ENCODE measurements at places on chromosomes 2 and 18.

GRCh38 chr18:31049189-31049588 is 6.6 kb upstream of the DSC3 start:
- no peak for DNase-seq

DNA sequence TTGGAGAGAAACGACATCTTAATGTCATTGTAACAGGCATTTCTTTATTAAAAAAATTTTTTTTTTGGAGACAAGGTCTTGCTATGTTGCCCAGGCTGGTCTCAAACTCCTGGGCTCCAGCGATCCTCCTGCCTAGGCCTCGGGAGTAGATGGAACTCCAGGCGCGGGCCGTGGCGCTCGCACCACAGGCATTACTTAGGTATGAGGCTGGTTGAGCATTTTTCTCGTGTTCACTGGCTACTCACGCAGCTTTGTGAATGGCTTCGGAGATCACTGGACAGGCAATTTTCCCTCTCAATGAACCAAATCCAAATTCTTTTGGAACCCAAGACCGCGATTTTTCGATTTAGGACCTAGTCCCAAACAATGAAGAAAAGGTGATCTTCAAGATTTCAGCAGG is 795 bp upstream of the TCF7L1 start:
- no peak for DNase-seq

DNA sequence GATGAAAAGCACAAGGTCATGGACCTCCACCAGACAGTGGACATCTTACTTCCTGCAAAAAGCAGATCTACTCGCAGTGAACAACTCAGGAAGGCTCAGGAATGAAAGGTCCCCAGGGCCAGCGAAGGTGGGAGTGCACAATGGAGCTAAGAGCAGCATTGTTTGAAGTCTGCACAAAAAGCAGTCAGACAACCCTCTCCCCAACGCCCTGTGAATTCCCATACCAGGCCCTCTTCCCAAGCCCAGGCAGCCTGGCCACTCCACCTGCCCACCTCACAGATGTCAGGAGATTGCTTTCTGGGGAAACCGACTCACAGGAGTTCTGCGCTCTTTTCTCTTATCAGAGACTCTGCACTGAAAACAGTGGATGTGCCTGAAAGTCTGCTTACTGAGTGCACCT is 34.8 kb downstream of the ST8SIA5 start:
- DNase-seq = no peak

GRCh38 chr2:215526341-215526740 is 90.5 kb upstream of the FN1 start:
- DNase-seq = no peak

DNA sequence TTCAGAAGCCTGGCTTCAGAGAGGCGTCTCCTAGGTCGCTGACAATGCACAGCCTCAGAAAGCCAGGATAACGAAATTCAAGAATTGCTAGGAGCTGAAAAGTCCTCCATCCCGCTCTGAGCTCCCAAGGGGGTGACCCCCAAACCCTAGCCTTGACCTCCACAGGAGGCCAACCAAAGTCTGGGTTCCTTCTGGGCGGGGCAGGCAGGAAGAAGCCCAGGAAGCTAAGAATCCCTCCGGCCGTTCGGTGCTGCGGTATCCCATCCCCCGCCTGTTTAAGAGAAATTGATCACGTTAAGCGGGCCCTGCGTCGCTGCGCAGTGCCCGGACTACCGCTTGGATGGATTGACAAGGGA is 2.5 kb upstream of the OSR1 start:
- DNase-seq = no peak

DNA sequence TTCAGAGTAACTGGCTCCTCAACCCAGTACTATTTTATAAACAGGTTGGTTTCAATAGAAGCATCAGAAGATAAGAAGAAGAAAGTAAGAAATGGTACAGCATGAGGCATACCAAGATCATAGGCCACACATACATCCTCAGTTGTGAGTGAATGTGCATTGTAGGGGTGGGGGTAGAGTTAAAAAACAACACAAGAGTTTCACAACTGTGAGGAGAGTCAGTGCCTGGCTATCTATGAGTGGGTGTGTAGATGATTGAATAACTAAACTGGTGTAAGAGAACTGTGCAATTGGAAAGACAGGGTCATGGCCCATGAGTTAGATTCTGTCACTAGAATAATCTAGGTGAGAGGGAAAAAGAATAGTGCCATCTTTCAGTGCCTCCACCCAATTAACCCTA is 748.2 kb upstream of the ACVR2A start:
- no peak for DNase-seq

- no peak for DNase-seq
These were observed 22.8 kb upstream of the DLX1 start for GRCh38 chr2:172062402-172063004.

GRCh38 chr2:41828052-41828643 is 219.7 kb upstream of the PKDCC start:
- DNase-seq = no peak

- no peak for DNase-seq
These were observed 228.6 kb downstream of the ZNF516 start for GRCh38 chr18:76266236-76266991.

GRCh38 chr2:10241641-10242430 is 60.9 kb upstream of the HPCAL1 start:
- no peak for DNase-seq

DNA sequence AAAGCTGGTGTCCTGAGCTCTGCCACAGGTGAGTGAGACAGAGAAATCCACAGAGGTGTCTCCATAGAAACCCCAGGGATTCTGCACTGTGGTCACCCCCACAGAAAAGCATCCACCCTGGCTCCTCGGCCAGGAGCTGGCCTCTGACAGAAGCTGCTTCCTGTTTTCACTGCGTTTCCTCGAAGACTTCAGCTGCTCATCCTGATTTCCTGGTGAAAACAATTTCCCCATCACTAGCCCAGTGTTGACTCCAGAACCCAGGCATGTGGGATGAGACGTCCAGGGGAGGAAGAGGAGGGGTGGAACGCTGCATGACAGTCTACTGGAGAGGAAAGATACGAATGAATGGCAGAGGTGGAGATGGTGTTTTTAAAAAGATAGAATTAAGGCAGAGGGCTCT is 60.3 kb upstream of the GPR45 start:
- DNase-seq = no peak

DNA sequence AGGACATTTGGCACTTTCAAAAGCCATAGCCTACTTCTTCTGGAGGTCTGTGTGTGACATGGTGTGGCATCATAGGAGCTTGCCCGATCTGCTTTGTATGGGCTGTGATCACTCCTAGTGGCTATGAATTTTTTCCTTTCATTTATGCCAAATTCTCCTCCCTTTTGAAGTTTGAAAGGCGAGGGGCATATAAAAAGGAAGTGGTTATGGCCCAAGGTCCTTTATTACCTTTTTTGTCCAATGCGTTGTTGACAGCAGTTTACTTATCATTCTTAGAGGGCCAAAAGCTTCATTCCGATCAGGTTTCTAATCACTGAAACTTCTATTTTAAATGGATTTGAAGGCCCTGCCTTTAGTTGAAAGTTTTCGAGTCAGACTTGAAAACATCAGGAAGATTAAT is 224.3 kb upstream of the FOSL2 start:
- no peak for DNase-seq

GRCh38 chr2:120934574-120935338 is 199.1 kb downstream of the GLI2 start:
- peak; percentile 75 for DNase-seq

DNA sequence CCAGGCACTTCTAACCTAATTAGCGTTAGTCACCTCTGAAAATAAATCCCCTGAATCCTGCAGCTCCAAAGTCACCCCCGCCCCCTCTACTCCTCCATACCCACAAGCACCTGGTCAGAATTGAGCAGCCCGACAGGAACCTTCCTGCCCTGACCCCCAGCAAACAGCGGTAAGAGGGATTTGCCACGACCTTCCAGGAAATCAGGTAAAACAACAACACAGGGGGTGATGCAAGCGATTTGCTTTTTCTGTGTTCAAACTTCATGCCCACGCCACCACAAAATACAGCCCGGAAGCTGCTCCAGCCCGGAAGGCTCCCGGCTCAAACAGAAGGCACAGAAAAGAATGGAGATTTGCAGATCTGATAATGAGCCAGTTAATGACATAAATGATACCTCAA is 367.1 kb downstream of the GPD2 start:
- DNase-seq = no peak

DNA sequence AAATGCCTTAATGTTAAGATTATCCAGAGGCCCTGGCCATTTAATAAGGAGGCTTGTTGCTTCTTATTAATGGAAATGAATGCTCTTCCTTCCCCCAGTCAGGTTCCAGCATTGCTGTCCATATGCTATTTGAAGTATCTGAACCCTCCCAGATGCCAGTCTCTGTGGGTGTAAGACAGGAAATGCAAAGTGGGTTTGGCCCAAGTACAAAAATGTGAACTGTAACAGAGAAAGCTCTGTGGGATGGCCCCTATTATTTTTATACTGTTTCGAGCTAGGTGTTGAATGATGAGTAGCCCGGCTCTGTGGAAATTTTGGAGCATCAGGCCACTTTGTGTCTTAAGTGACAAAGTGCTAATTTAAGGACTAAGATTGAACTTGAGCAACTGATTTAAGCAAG is 141.0 kb downstream of the UXS1 start:
- DNase-seq = peak; percentile 45

- no peak for DNase-seq
These were observed 263.0 kb downstream of the ZNF516 start for GRCh38 chr18:76232010-76232409.

GRCh38 chr18:3874581-3874980 is 424.6 kb downstream of the TGIF1 start:
- DNase-seq = no peak

DNA sequence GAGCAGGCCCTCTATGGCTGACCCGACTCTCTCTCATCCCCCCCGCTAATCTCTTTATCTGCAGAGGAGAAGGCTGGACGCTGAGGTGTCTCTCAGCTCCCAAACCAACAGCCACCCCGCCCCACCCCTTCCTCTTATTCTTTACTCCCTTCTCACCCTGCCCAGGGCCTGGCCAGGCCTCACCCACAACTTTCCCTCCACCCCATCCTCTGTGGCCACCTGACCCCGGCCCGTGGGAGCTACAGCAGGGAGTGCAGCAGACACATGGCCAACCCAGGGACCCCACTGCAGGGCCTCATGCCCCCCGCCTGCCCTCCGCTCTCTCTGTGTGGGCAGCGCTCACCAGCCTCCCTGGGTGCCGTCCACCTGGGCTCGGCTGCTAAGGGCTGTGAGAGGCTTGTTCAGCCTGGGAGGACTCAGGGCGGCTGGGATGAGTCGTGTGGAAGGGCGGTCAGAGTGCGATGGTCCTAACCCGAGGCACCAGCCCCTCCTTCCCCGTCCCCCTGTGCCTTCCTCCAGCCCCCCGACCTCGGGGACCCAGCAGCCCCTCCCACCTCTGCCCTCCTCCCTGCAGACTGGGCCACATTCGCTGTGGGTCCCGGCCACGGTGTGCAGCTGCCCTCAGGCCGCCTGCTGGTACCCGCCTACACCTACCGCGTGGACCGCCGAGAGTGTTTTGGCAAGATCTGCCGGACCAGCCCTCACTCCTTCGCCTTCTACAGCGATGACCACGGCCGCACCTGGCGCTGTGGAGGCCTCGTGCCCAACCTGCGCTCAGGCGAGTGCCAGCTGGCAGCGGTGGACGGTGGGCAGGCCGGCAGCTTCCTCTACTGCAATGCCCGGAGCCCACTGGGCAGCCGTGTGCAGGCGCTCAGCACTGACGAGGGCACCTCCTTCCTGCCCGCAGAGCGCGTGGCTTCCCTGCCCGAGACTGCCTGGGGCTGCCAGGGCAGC is 6.8 kb downstream of the NEU4 start:
- no peak for DNase-seq

GRCh38 chr2:238090887-238091286 is 9.3 kb upstream of the ESPNL start:
- DNase-seq = no peak

DNA sequence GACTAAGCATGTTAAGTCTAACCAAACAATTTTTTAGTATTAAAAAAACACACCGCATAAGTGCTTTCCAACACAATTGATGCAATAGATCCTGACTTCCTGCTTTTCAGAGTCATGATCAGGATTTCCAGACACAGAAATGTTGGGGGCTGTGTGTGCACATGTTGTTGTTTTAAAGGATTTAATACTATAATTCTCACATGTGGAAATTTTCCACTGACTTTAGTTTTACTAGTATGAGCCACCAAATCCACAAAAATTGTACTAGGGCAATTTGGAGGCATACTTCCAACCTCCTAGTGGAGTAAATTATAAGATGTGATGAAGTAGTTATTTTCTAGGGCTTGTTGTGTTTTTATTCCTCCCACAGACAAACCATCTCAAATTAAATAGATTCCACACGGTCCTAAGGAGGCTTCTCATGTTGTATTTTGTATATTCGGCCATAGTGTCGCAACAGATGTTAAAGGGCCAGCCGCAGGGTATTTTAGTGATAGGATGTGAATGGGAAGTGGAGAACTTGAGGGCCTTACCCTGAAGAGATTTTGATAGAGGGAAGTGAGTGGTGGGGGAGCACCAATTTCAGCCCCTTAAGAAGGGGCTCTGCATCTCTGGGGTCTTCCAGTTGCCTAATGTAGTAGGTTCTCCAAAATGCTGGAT is 108.9 kb upstream of the KLF7 start:
- DNase-seq = peak; percentile 55

- DNase-seq = peak; percentile 52
These were observed 9.8 kb upstream of the RAB17 start for GRCh38 chr2:237600205-237600846.

DNA sequence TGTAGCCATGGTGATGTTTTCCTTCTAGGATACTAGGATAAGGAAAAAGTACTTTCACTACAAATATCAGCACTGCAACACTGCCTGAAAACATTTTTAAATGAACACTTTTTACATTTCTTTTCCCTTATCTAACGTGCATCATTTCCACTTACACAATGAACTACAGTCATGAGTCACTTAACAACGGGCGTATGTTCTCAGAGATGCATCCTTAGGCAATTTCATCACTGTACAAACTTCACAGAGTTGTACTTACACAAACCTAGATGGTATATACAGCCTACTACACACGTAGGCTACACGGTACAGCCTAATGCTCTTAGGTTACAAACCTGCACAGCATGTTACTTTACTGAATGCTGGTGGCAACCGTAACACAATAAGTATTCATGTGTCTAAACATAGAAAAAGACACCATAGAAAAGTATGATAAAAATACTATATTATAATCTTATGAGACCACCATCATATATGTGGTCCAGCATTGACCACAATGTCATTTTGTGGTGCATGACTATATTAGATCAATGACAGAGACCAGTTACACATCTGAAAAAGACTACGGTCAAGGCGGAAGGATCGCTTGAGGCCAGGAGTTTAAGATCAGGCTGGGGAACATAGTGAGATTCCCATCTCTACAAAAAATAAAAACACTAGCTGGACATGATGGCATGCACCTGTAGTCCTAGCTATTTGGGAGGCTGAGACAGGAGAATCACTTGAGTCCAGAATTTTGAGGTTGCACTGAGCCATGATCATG is 39.8 kb downstream of the WDR33 start:
- DNase-seq = peak; percentile 36

GRCh38 chr2:231687961-231688360 is 20.4 kb upstream of the PTMA start:
- DNase-seq = no peak

Measured in fibroblast of skin of left quadriceps (primary cell).